Activated naive CD4-positive, alpha-beta T cell treated with Interleukin-2 at 50 U/mL for 16 hours (primary cell): ENCODE measurements at places on chromosomes 3 and 15.

GRCh38 chr3:148389916-148390315, 307.8 kb upstream of the AGTR1 start:
- DNase-seq, result no peak

DNA sequence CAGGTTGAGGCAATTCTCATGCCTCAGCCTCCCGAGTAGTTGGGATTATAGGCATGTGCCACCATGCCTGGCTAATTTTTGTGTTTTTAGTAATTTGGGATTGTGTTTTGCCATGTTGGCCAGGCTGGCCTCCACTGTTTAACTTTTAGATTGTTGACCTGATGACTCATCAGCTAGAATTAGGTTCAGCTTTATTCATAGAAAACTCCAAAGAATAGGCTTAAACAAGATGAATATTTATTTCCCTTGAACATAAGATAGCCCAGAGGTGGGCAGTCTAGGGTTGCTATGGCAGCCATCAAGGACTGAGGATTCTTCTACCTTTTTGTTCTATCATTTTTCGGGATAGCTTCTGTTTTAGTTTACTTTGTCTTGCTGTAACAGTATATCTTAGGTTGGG, 99.6 kb upstream of the SELENOK start:
- no peak for DNase-seq

DNA sequence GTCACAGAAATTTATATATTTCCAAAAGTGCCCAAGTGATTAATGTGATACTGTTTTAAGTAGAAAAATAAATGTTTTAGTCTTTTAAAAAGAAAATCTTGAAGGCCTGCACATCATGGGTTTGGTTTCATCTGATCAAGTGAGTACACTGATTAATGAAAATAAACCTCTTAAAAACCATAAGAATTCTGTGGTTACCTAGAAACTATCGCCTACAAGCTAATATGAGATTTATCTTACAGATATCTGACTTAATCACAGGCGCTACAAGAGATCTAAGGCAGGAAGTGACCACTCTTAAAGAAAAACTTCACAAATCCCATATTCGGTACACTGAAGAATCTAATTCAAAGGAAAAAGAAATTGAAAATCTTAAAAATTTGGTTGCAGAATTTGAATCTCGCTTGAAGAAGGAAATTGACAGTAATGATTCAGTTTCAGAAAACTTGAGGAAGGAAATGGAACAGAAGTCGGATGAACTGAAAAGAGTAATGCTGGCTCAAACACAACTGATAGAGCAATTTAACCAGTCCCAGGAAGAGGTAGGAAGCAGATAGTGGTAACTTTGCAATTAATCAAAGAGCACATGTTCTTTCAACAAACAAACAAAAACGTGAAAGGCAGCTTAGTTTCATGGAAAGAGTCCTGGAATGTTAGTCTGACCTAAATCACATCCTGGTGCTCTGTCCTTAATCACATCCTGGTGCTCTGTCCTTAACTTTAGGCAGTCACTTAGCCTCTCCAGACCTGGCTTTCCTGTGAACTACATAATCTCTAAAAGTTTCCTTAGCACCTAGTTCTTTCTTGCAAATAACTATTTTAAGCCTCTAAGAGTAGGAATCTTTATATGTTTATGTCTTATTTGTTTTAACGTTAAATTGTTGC, 131.8 kb downstream of the CCNL1 start:
- DNase-seq, result no peak

DNA sequence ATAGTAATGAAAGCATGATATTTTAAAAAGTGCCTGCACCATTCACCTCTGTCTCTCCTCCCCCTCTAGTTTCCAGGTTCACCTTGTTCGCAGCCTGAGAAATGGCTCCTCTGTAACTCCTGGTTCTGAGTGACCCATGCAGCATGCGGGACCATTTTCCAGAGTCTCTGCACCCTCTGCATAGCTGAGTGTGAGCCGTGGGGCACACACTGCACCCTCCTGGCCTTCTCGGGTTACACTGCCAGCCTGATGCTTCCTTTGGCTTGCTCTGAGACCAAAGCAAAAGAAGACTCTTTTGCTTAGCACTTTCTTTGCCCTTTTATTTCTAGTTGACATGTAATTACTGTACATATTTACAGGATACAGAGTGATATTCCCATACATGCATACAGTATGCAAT, 287.3 kb downstream of the GABRG3 start:
- no peak for DNase-seq

DNA sequence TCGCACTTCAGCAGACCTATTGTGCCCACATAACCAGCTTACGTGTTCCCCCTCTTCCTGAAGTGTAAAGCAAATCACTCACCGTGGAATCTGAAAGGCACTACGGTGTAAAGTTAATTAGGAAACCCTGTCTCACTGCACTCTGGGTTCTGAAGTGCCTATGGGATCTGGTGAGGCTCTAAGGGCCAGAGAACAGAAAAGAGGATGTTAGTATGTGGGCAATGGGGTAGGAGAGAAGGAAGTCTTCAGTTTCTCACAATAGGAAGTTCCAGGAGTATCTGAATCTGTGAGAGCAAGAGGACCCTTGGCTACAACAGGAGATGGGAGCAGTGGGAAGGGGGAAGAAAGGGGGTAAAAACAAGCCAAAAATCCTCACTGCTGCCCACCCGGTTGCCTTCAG, 71.4 kb downstream of the ITGB5 start:
- DNase-seq, result no peak

DNA sequence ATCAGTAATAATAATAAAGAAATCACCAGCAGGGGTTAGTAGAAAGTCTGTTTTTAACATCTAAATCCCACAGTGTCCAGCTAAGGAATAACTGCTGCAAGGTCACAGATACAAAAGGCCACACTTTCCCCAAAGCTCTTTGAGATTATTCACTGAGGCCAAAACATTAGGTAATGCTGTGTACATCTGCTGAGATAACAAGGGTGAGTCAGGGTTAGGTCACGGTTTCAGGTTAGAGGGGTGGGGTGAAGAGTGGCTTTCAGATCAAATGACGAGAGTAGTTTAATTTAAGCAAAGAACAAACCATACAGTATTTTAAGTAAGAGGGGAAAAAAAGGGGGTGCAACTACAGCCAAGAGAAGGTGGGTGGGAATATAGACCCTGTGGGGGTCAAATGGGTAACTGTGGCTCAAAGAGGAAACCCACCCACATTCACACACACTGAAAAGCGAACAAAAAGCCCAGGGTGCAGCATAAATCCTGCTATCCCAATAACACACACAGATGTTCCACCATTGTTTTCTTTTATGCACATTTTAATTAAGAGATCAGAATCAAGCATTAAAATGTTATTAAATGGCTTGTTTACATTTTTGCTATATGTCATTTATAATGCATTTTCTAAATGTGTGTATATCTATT, 412.9 kb downstream of the TIGIT start:
- peak; percentile 17 for DNase-seq

GRCh38 chr15:58511599-58511987, 79.8 kb downstream of the LIPC start:
- no peak for DNase-seq

- DNase-seq, result peak; percentile 75
Observed at GRCh38 chr3:187743195-187744141, 1.8 kb downstream of the BCL6 start.

DNA sequence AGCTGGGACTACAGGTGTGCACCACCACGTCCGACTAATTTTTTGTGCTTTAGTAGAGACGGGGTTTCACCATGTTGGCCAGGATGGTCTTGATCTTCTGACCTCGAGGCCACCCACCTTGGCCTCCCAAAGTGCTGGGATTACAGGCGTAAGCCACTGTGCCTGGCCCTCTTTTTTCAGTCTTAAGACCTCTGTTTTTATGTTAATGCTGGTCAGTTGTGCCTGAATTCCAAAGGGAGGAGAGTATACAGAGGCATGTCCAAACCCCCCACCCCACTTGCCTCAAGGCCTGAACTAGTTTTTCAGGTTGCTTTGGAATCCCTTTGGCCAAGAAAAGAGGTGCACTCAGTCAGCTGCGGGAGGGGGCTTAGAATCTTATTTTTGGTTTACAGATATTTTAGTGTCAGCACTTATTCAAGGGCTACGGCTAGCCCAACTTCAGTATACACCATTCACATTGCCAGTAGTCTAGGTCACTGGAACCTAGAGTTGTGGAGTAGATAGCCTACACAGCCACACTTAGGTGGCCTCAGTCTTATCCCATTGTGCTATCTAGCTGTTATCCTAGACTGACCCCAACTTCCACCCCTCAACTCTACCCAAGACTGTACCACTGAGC, 128.0 kb upstream of the TPM1 start:
- DNase-seq, result no peak

- no peak for DNase-seq
Observed at GRCh38 chr3:189570916-189571315, 60.3 kb upstream of the TP63 start.

GRCh38 chr3:110227991-110228390, 843.6 kb upstream of the NECTIN3 start:
- no peak for DNase-seq

GRCh38 chr3:299590-300301, 103.2 kb downstream of the CHL1 start:
- DNase-seq, result no peak

- DNase-seq, result peak; percentile 81
Observed at GRCh38 chr15:60520825-60521368, 42.0 kb upstream of the ICE2 start.

GRCh38 chr15:70710714-70711113, 52.6 kb downstream of the UACA start:
- no peak for DNase-seq

DNA sequence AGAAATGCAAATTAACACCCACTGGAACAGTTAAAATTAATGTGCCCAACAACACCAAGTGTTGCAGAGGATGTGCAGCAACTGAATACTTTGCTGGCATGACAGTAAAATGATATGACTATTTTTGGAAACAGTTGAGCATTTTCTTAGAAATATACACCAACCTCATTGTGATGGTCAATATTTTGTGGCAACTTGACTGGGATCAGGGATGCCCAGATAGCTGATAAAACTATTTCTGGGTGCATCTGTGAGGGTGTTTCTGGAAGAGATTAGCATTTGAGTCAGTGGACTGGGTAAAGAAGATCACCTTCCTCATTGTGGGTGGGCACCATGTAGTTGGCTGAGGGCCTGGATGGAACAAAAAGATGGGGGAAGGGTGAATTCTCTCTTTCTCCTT, 57.9 kb downstream of the RPLP1 start:
- no peak for DNase-seq

GRCh38 chr3:115627180-115628074, 4.1 kb downstream of the GAP43 start:
- DNase-seq, result no peak

DNA sequence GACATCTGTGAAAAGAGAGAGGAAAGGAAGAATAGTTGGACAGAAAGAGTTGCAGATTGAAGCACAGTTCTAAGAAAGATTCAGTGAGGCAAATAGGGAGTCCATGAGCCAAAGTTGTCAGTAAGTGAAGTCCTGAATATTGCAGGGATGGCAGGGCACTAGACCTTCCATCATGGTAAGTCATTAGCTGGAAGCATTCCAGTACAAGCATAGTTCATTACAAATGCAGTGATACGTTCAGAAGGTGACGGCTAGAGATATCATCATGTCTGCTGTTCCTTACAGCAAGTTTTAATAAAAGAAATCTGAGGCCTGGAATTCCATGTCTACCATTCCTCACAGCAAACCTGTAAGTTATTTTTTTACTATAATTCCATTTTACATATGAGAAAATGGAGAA, 720.1 kb downstream of the GBE1 start:
- DNase-seq, result no peak

- no peak for DNase-seq
Observed at GRCh38 chr3:154161806-154162205, 40.6 kb downstream of the ARHGEF26 start.
